ENCODE measurements at places on chromosomes 11 and 22. TPM values are rescaled to one million over a fixed set of nuclear protein-coding genes. Genes with fewer than 3 reads are reported as not detected.
A peak's percentile ranks its signal among the peaks of the same experiment; 100 is the strongest.

- peaks cover 15% of the 10 kb centered on the region for H3K4me1 ChIP-seq
- H3K36me3 ChIP-seq, result peaks cover 3% of the 10 kb centered on the region
- no peaks in the 10 kb centered on the region for H3K27me3 ChIP-seq
- H3K4me3 ChIP-seq, result no peak overlapping the region
These were observed 25.7 kb upstream of the CTR9 start for GRCh38 chr11:10725114-10725906.

- peak overlapping the region; percentile 99 for H3K27ac ChIP-seq
- H3K4me1 ChIP-seq, result peaks cover 39% of the 10 kb centered on the region
- H3K36me3 ChIP-seq, result peaks cover 12% of the 10 kb centered on the region
- H3K27me3 ChIP-seq, result no peaks in the 10 kb centered on the region
These were observed 2.3 kb upstream of the WEE1 start for GRCh38 chr11:9571071-9571762.

GRCh38 chr11:30762188-30762587, 176.0 kb upstream of the MPPED2 start:
- no peak overlapping the region for H3K4me3 ChIP-seq
- H3K27ac ChIP-seq, result no peak overlapping the region
- H3K27me3 ChIP-seq, result peaks cover 3% of the 10 kb centered on the region
- no peaks in the 10 kb centered on the region for H3K36me3 ChIP-seq
- H3K4me1 ChIP-seq, result peaks cover 19% of the 10 kb centered on the region

DNA sequence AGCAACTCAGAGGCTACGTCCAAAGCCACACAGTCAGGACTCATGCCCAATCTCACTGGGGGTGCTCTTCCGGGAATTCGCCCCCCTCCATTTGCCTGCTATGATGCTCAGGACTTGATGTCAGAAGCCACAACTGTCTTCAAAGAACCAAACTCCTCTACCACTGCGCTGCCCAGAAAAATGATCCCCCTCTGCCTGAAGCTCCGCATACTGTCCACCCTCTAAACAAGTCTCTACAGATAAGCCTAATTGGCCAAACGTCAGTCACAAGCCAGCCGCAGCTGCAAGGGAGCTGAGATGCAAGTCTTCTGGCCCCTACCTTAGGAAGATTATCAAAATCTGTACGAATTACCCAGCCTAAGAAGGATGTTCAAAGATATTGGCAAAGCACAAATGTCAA, 294.6 kb downstream of the BUD13 start:
- H3K4me1 ChIP-seq, result peaks cover 7% of the 10 kb centered on the region
- peaks cover 4% of the 10 kb centered on the region for H3K27me3 ChIP-seq
- H3K4me3 ChIP-seq, result no peak overlapping the region
- H3K36me3 ChIP-seq, result no peaks in the 10 kb centered on the region

GRCh38 chr11:69154938-69155301, 815 bp upstream of the SMIM38 start:
- DNase-seq, result no peak
- no peak overlapping the region for H3K27ac ChIP-seq
- H3K4me3 ChIP-seq, result no peak overlapping the region
- H3K27me3 ChIP-seq, result peaks cover 16% of the 10 kb centered on the region

- DNase-seq, result no peak
- H3K36me3 ChIP-seq, result peaks cover 42% of the 10 kb centered on the region
- no peak overlapping the region for H3K27ac ChIP-seq
- peaks cover 3% of the 10 kb centered on the region for H3K4me1 ChIP-seq
- H3K27me3 ChIP-seq, result no peaks in the 10 kb centered on the region
These were observed 30.1 kb downstream of the CERK start for GRCh38 chr22:46707827-46708570.

- no peaks in the 10 kb centered on the region for H3K27me3 ChIP-seq
- no peak for DNase-seq
- H3K36me3 ChIP-seq, result no peaks in the 10 kb centered on the region
- peaks cover 24% of the 10 kb centered on the region for H3K4me1 ChIP-seq
These were observed 168.5 kb upstream of the CCDC90B start for GRCh38 chr11:83454674-83455073.

- H3K4me1 ChIP-seq, result peaks cover 8% of the 10 kb centered on the region
- DNase-seq, result no peak
- H3K27ac ChIP-seq, result no peak overlapping the region
- no peaks in the 10 kb centered on the region for H3K27me3 ChIP-seq
These were observed 55.7 kb downstream of the RAB38 start for GRCh38 chr11:88119561-88119960.

- H3K27ac ChIP-seq, result no peak overlapping the region
- peaks cover 47% of the 10 kb centered on the region for H3K27me3 ChIP-seq
- H3K4me1 ChIP-seq, result peaks cover 17% of the 10 kb centered on the region
- no peak overlapping the region for H3K4me3 ChIP-seq
- no peaks in the 10 kb centered on the region for H3K36me3 ChIP-seq
These were observed 26.0 kb upstream of the FLI1 start for GRCh38 chr11:128667873-128668272.

DNA sequence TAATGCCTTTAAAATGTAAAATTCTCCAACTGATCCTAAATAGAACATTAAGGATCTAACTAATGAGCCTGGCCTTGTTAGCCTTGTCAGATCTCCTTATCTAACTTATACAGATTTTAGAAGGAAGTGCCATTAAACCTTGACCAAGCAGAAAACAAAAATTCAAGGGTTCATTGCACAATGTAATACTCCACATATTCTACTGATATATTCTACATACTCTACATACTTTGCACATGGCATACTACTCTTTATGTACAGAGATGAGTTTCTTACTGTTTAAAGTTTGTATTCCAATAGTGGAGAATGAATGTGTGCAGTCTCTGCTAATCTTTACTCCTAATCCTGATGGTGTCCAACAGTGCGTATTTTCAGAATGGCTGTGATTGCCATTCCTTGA, 297.2 kb downstream of the LUZP2 start:
- DNase-seq, result no peak
- H3K27ac ChIP-seq, result no peak overlapping the region
- no peaks in the 10 kb centered on the region for H3K27me3 ChIP-seq
- no peak overlapping the region for H3K4me3 ChIP-seq

DNA sequence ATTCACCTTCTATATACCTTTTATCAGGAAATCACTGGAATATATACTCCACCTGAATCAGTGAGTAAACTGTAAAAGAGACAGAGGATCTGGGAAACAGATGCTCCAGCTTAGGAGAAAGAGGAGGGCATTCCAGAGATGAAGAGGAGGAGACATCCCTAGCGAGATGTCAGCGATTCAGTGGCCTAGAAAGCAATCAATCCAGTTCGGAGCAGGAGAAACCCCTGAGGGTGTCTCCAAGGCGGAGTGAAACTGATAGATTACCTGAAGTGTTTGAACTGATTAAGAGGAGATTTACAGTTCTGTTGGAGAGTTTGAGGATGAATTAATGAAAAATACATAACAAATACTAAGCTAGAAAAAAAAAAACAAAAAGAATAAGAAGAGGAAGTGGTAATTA, 24.5 kb upstream of the TNRC6B start:
- peaks cover 20% of the 10 kb centered on the region for H3K4me1 ChIP-seq
- H3K36me3 ChIP-seq, result no peaks in the 10 kb centered on the region
- H3K27me3 ChIP-seq, result no peaks in the 10 kb centered on the region

DNA sequence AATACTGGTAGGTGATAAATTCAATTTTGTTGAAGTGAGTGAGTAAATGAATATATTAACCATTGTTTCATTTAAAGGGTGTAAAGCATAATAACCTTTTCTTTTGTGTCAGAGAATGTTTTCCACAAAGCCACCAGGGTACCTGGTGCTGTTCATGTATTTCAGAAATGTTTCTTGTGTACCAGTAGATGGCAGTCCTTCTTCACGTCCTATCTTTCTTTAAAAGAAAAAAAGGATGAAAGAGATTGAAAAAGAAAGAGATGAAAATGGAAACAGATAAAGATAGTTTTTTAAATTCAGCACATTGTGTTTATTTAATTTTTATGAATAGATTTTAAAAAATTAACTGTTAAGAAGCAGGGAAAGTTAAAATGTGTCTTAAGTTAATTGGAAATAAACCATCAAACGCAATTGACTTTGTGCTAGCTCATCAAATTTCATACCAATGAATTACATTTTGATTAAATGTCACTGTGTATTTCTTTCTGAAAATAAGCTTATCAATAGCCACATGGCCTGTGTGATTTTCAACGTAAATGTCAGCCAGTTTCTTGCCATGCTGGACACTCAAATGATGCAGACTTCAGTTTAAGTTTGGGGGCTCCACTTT, 65.5 kb upstream of the CHORDC1 start:
- no peak for DNase-seq
- H3K27ac ChIP-seq, result no peak overlapping the region
- H3K4me3 ChIP-seq, result no peak overlapping the region
- H3K36me3 ChIP-seq, result no peaks in the 10 kb centered on the region
- no peaks in the 10 kb centered on the region for H3K27me3 ChIP-seq
- no peaks in the 10 kb centered on the region for H3K4me1 ChIP-seq

DNA sequence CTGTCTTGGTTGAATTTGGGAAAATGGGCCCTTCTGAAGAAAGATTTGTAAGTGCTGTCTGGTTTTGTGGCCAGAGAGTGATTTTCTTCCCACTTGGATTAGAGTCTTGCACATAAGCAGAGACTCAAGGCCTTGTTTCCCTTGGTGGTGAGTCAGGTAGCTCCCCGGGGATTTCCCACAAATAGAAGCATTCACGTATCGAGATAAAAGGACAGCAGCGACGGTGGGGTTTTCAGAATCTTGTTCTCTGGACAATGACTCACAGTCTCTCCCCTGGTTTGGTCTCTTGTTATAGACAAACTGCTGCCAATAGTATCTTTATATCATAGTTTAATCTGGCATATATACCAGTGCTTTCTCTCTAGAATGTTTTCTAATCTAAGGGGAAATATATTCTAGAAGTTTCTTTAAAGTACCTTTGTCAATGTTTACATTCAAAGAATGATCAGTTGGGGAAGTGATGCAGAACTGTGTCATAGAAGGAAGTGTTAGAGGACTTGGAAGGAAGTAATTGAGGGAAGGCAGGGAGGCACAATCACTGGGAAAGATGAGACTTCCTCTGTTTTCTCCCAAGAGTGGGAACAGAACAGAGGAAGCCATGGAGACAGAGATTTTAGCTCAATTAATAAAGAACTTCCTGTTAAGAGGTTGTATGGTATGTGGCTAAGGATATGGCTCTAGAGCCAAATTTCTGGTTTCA, 18.1 kb downstream of the POLA2 start:
- DNase-seq, result no peak
- H3K27me3 ChIP-seq, result no peaks in the 10 kb centered on the region
- peak overlapping the region; percentile 52 for H3K27ac ChIP-seq

DNA sequence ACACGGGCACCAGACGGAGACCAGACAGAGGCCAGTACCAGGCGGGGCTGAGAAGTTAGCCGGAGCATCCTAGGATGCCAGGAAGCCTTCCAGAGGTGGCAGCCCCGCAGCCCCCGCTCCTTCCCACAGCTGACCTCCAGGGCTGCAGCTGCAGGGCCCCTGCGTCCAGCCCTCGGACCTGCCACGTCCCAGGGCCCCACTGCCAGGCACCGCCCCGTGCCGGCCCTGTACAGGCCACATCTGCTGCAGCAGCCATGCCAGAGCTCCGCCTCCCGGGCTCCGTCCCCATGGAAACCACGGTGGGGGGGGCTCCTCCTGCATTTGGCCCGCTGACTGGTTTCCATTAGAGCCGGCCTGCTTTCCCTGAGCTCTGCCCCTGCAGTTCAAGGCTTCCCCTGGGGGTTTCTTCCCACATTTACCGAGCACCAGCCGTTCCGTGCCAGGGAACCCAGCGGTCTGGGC, 62.5 kb upstream of the PPARA start:
- H3K4me1 ChIP-seq, result peaks cover 5% of the 10 kb centered on the region
- no peak overlapping the region for H3K4me3 ChIP-seq
- H3K27me3 ChIP-seq, result no peaks in the 10 kb centered on the region

- no peak for DNase-seq
- H3K36me3 ChIP-seq, result no peaks in the 10 kb centered on the region
- H3K4me3 ChIP-seq, result no peak overlapping the region
- no peaks in the 10 kb centered on the region for H3K4me1 ChIP-seq
- no peak overlapping the region for H3K27ac ChIP-seq
- H3K27me3 ChIP-seq, result peaks cover 7% of the 10 kb centered on the region
These were observed 9.4 kb upstream of the ADAMTS8 start for GRCh38 chr11:130437848-130438247.

GRCh38 chr22:48070083-48070482, 1307.6 kb downstream of the TBC1D22A start:
- H3K27me3 ChIP-seq, result peaks cover 22% of the 10 kb centered on the region
- no peak for DNase-seq
- no peaks in the 10 kb centered on the region for H3K36me3 ChIP-seq
- H3K4me1 ChIP-seq, result no peaks in the 10 kb centered on the region
- no peak overlapping the region for H3K27ac ChIP-seq

DNA sequence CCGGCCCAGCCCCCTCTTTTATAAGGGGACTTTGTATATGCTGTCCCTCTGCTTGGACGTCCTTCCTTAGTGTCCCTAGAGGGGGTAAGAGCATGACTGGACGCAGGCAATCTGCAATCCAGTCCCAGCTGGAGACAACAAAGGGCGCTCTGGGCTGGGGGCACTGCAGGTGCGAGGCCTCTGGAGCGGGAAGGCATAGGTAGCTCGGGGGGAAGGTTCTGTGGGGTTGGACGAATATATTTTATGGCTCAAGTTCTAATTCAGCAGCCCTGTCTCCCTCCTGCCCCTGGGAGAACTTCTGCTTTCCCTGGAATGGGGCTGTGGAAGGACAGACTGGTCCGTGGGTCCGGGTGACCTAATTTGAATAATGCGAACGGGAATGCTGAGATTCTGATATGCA, 40.0 kb downstream of the KCNJ4 start:
- no peaks in the 10 kb centered on the region for H3K4me1 ChIP-seq
- no peaks in the 10 kb centered on the region for H3K36me3 ChIP-seq
- H3K4me3 ChIP-seq, result no peak overlapping the region
- no peaks in the 10 kb centered on the region for H3K27me3 ChIP-seq

GRCh38 chr11:131609921-131610320, 239.5 kb downstream of the NTM start:
- peaks cover 44% of the 10 kb centered on the region for H3K27me3 ChIP-seq
- DNase-seq, result no peak
- H3K4me3 ChIP-seq, result no peak overlapping the region
- no peak overlapping the region for H3K27ac ChIP-seq

DNA sequence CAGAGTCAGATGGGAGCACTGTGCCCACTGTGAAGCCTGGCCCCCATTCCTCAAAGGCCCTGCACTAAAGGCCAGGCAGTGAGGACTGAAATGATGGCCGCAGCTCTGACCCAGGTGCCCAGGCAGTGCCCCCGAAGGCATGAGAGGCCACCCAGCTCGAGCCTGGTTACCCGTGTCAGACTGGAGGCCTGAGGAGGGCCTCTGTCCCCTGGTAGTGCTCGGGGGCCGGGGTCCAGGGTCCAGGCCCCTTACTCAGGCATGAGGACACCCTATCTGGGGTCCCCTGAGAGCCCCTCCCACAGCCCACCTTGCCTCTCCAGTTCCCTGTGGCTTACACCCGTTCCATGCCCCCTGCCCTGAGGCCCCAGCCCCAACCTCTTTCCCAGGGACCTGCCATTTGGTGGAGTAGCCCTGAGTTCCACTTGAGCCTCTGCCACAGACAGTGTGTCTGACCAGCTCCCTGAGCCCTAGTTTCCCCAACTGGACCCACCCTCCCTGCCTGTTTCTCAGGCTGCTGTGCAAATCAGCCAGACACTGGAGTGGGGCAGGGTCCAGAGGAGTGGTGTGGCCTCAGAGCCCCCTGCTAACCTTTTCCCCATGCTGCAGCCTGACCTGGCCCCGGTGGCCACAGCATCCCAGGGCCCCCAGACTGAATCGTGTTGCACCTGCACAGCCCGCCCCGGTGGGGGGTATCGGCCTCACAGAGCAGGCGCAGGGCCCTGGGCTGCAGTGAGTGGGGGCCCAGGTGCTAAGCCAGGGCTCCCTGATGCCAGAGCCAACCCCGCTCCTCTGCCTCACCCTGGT, 10.8 kb upstream of the ANKRD13D start:
- H3K36me3 ChIP-seq, result no peaks in the 10 kb centered on the region
- H3K27ac ChIP-seq, result no peak overlapping the region
- H3K4me3 ChIP-seq, result no peak overlapping the region
- no peaks in the 10 kb centered on the region for H3K4me1 ChIP-seq
- no peak for DNase-seq

Gene HBB
- total RNA-seq, result not detected

Gene OR8K5
- total RNA-seq, result not detected

Gene ACRV1
- not detected for total RNA-seq

Gene KIRREL3
- total RNA-seq, result 1.00 TPM
